ENCODE measurements at places on chromosomes 1 and 21.

DNA sequence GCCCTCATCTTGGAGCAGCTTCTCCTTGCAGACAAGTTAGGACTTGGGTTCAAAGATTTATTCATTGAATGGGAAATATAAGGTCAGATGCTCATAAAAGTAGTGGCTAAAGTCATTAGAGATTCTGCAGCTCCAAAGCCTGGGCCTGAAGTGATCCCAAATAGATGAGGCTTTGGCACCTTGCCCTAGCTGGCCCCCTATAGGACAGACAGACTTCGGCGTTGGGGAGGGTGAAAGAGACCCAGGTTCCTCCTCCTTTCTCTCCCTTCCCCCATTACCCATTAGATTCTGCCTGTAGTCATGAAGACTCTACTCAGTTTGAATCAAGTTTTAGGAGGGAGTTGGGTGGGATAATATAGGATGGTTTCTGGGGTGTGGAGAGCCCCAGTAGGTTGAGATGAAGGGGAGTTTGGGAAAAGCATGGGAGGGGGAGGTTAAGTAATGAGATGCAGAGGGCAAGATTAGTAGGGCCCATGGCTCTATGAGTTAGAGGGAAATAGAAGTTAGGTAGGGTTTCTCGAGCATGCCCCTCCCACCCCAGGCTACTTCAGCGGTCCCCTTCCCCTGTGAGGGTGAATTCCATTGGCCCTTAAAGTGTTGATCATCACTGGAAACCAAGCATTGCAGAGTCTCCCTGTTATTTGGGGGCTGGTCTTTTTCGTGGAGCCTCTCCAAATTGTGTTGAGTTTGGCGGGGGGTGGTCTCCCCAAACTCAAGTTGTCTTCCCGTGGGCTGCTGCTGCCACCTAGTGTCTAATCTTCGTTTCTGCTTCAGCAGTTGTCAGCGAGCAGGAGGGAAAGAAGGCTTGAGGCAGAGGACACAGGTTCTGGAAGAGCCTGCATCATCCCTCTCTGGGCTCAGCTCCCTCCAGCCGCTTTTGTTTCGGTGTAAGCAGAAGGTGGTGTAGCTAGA is 2.1 kb upstream of the AHDC1 start:
- DNase-seq: peak; percentile 68

GRCh38 chr1:89657886-89658285 is 25.0 kb downstream of the LRRC8C start:
- DNase-seq: no peak

- no peak for DNase-seq
Measured at GRCh38 chr1:119276558-119276957, 92.0 kb upstream of the HAO2 start.

DNA sequence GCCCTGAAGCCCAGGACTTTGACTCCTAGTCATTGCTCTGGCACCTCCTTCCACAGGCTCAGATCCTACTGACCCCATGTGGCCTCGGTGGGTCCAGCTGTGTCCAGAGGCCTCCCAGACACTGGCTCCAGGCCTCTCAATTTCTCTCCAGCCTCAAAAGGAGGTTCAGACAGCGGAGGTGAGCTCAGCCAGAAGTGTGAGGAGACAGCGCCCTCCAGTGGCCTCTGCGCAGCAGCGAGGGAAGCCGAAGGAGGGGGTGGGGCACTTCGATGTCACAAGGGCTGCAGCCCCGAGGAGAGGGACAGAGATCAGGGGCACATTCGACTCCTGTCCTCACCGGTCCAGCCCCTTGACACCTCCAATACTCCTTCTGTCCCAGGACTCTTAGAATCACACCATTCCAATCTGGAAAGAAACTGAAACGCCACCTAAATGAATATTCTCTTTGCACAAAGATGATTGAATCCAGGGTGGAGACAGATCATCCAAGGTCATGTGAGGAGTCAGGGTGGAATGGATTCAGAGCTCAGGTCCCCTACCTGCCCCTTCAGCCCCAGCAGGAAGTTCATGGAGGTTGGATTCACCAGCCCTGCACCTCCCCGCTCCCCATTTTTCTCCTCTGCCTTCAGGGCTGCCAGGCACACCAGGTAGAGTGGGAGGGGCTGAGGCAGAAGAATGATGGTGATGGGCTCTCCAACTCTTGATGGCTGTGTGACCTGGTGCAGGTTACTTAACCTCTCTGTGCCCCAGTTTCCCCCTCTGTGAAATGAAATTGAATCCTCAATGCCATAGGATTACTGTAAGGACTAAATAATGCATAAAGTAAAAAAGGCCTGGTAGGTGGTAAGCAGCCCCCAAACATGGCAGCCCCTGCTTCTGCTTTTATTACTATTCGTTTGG is 34.8 kb upstream of the ZBTB40 start:
- peak; percentile 69 for DNase-seq

Measured in fibroblast of skin of right biceps (primary cell).